ENCODE measurements at places on chromosomes 6 and 20.

DNA sequence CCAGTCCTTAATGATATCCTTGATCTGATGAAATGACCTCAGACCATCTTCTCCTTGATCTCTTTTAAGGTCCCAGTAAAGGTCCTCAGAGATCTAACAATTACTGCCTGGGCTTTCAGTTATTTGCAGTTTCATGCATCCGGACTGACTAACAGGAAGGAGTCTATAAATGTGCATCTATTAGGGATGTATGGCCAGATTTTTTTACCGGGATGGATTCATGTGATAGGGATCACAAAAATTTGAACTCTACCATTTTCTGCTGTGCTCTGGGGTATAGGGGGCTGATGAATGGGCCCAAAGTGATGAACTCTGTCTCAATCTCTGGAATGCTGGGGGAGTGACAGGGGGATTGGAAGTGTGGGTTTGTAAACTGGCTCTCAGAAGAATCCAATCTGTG is 36.2 kb upstream of the SCUBE3 start:
- DNase-seq = no peak

DNA sequence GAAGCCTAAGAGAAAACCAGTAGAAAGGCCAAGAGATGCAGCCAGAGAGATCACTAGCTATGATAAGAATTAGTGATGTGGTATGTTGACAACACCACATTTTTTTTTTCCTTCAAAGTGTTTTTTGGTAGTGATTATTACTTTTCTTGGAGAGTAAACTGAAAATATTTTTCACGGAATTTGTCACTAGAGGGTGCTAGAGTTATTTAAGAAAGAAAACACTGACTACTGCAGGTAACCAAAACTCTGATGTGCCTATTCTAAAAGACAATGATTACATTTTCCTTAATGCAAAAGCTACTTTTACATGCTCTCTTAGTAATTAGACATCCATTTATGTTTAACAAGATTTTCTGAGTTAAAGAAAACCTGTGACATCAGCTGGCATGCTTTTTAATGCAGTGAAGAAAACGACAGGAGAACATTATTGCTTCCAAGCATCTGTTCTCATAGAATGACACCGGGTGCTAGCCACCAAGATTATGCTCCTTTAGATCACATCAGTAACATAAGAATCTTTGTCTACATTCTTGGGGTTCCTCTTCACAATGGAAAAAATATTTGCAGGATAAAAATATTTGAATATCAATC is 28.8 kb downstream of the RWDD2A start:
- DNase-seq = peak; percentile 16

DNA sequence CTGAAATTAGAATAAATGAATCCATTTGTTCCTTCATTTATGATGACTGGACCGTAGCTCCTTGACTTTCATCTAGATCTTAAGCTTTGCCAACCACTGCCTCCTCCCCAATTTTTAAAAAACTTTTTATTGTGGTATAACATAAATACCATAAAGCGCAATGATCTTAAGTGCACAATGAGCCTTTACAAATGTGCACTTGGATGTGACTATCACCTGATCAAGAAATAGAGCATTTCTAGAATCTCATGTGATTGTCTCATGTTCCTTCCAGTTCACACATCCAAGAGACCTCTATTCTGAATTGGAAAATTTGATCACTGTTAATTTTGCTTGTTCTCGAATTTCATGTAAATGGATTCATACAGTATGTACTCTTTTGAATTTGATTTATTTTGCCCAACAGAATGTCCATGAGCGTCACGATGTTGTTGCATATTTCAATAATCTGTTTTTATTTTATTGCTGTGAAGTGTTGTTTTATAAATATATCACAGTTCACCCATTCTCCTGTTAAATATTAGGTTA is 442.2 kb downstream of the CDKAL1 start:
- no peak for DNase-seq

DNA sequence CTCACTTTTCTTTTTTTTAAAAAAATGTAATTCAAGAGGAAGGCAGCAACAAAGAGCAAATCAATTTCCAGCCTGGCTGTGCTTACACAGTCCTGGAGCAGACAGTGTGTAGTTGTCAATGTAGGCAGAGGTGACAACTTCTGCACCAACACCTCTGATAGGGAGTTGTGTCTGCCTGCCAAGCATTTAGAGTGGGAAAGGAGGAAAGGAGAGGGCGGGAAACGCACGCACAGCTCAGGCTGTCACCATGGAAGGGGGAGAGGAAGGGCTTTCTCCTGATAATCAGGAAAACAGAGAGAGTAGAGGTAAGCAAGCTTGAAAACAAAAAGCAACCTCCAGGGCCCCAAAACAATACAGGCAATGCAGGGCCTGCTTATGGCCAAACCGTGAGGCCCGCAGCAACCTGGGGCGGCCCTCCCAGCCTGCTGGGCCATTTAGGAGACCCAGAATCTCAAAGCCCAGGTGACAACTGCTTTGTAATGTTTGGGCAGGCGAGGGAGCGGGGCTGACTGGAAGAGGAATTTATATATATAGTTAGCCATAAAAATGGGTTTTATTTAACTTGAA is 41.5 kb upstream of the GFOD1 start:
- no peak for DNase-seq

GRCh38 chr20:40156600-40157317 is 532.3 kb downstream of the MAFB start:
- peak; percentile 46 for DNase-seq

DNA sequence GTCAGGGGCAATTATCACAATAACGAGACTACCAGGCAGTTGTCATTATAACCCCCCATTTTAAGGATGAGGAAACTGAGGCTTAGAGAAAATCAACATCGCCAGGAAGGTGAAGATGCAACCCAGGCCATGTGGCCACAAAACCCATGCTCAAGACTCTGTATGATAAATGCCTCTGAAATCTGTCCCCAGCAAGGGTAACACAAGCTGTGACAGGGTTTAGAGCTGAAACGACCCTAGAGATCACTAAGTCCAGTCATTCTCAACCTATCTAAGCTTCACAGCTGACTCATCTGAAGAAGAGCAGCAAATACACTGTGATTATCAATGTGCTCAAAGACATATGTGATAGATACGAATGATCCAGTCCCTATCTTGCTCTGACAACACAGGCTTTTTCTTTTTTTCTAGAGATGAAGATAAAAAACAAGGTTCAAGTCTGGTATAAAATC is 47.0 kb downstream of the ARHGAP18 start:
- DNase-seq = no peak

GRCh38 chr6:12976366-12976765 is 259.8 kb downstream of the PHACTR1 start:
- DNase-seq = no peak

- DNase-seq = no peak
These were observed 8.8 kb upstream of the BTN3A3 start for GRCh38 chr6:26431258-26432172.

DNA sequence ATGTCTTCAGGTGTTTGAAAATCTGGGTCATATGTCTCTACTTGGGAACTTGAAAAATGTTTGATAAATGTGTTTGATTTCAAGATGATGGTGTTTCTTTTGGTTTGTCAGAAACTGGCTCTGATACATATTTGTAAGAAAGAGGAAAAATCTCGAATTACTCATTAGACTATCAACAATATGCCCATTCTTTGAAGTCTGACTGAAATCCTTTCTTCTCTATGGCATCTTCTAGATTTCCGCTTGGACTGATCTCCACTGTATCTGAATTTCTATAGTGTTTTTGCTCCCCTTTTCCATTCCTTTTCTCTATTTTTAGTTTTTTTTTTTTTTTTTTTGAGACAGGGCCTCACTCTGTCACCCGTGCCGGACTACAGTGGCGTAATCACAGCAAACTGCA is 1096.5 kb downstream of the KIF16B start:
- DNase-seq = no peak

- peak; percentile 13 for DNase-seq
These were observed 942 bp downstream of the ACAT2 start for GRCh38 chr6:159762681-159763293.

- no peak for DNase-seq
These were observed 33.3 kb upstream of the SLC22A16 start for GRCh38 chr6:110509617-110510241.

DNA sequence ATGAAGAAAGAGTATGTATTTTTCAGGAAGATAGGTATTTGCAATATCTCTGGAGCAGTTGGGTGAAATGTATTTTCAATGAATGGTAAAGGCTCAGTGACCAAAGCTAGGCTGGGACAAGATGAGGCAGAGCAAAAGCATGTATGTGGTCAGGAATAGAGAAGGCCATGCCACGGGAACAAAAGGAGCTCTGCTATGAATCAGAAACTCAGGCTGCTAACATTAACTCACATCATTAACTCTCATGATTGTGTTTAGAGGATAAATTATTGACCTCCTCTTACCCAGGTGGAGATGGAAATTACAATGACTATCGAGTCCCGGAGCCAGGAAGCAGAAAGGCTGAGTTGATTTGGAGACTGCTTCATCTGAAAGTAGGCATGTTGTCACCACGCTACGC is 220.2 kb downstream of the FUT9 start:
- DNase-seq = no peak

- DNase-seq = no peak
These were observed 52.3 kb downstream of the RNGTT start for GRCh38 chr6:88910922-88911778.

GRCh38 chr6:31403283-31404060 is at the start of gene MICA:
MICA (plus strand) TSS chr6:31403595; CDS start chr6:31403633, 38 bp downstream.
- DNase-seq = peak; percentile 35

GRCh38 chr6:30328397-30328796 is 1.7 kb downstream of the TRIM39 start:
- no peak for DNase-seq

DNA sequence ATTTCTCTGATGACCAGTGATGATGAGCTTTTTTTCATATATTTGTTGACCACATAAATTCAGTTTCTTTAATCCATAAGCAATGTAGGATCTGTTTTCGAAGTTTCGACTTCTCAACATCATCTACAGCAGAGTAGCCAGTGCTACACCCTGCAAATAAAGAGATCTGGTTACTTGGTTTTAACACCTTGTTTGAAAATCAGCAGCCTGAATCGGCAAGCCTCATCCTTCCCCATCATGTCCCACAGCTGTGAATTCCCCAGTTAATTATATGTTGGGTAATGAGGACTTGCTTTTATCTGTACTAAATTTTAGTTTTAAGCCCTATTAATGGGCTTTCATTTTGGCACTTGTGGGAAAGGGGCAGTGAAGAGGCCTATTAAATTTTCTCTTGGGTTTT is 80.6 kb downstream of the BMP2 start:
- no peak for DNase-seq

GRCh38 chr6:73969971-73970970 is 274.3 kb downstream of the CD109 start:
- peak; percentile 7 for DNase-seq

DNA sequence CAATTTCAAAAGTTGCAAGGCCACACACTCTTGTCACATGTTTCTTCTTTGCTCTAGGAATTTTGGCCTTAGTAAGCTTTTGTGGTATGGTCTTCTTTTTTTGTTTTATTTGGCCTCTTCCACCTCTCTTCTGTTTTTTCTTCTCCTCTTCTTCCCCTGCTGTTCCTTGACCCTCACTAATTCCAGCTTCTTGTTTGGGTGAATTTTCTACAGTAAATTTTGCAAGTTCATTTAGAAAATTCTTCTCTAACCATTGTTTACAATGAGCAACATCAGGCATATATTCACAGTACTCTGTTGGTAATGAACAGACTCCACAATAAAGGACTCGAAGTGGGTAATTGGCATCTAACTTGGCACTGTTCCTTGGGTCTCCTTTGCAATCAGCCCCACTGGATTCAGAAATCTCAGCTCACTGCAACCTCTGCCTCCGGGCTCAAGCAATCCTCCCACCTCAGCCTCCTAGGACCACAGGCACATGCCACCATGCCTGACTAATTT is 5.0 kb downstream of the ASIP start:
- DNase-seq = no peak

DNA sequence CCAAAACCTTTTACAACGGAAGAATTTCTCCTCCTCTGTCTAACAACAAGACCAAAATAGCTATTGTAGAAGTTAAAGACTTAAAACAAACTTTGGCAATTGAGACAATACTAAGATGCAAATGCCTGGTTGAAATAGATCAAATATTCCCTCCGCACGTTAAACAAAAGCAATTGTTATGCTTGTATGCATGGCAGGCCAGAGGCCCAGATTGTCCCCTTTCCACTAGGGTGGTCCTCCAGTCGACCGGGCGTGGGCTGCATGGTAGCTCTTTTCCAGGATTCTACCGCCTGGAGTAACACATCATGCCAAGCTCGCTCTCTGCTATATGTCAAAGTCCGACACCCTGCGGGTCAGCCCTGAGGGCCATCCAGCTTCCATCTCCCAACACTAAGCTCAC is 234.7 kb downstream of the RNGTT start:
- DNase-seq = no peak

DNA sequence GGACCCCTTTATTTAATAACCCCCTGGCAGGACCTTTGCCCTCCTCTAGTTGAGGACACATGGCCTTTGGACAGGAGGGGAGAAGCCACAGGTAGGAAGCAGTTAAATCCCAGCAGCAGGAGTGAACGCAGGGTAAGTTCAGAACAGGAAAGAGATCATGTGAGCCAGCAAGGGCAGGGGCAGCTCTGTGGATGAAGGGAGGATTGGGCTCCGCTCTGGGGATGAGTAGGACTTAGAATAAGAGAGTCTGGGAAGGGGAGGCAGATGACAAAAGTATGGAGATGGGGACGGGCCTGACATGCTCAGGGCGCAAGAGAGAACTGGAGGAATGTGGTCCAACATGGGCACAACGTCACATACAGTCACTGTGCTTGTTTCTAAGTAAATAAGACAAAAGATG is 89.0 kb downstream of the NDUFAF5 start:
- no peak for DNase-seq

DNA sequence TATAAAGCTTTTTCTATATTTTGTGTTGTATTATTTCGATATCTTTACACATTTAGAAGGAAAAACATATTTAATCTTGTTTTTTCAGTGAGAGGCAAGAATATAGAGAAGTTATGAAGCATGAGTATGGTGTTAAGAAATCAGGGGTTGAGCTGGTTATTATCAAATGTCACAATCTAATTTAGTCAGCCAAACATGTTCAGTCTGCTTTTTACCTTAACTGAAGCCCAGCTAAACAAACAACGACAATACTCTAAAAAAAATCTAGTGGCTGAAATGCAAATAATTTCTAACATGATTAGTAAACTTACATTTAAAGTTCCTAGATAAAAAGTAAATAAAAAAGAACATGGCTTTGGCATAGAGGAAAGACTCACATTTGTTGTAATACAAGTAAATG is 433.8 kb upstream of the NRSN1 start:
- no peak for DNase-seq

- no peak for DNase-seq
These were observed 207.7 kb downstream of the TBX18 start for GRCh38 chr6:84556541-84557335.

- DNase-seq = no peak
These were observed 105.1 kb downstream of the PHF3 start for GRCh38 chr6:63740709-63741108.

DNA sequence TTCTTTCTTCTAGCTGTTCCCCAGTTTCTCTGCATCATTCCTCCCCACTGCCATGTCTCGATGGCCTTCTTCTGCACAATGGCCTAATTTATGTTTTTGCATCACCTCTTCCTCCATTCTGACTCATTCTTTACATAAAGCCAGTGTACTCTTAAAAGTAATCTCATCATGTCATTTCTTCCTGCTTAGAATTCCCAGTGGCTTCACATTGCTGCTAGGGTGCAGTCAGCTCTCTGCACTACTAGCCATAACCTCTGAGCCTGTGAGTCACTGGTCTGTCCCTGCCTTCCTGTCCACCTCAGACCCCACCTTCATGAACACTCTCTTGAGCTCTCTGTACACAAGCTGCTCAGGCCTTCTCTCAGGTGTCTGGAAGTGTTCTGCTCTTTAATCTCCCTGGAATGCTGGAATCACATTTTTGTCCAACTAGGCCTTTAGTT is 24.1 kb upstream of the TRIM27 start:
- DNase-seq = no peak
